ENCODE measurements at places on chromosomes 7 and 10.

GRCh38 chr10:29545122-29545521, 89.6 kb downstream of the SVIL start:
- no peak for DNase-seq

- peak; percentile 91 for DNase-seq
These were observed 7.1 kb downstream of the SHH start for GRCh38 chr7:155804897-155805825.

GRCh38 chr10:113108948-113109347, 158.9 kb downstream of the TCF7L2 start:
- no peak for DNase-seq

- DNase-seq = no peak
These were observed 101.2 kb upstream of the EFCAB10 start for GRCh38 chr7:105682341-105683060.

- DNase-seq = no peak
These were observed 27.8 kb downstream of the CPN1 start for GRCh38 chr10:100053686-100054460.

DNA sequence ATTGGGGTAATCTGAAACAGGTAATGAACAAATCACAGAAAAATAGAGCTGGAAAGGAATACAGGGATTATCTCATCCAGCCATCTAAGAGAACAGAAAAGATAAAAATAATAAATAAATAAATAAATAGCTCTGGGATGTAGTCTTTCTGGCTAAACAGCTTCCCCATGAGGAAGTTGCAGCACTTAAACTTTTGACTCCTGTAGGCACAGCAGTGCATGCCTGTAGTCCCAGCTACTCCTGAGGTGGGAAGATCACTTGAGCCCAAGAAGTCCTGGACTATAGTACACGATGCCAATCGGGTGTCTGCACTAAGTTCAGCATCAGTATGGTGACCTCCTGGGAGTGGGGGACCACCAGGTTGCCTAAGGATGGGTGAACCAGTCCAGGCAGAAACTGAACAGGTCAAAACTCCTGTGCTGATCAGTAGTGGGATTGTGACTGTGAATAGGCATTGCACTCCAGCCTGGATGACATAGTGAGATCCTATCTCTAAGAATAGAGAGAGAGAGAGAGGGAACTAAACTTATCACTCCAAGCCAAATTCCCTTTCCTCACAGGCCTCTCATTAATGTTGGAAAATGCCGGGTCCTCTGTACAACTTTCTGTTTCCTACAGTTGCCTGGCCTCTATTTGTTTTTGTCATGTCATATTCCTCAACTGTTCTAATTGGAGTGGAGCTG, 61.7 kb upstream of the CDK13 start:
- DNase-seq = no peak

Data from AG20443 (cell line).